ENCODE measurements at places on chromosomes 6 and 20.

GRCh38 chr6:121934451-121934850 is 465.0 kb upstream of the HSF2 start:
- no peak for DNase-seq

- no peak for DNase-seq
Measured at GRCh38 chr6:66328200-66328599, 621.2 kb upstream of the EYS start.

DNA sequence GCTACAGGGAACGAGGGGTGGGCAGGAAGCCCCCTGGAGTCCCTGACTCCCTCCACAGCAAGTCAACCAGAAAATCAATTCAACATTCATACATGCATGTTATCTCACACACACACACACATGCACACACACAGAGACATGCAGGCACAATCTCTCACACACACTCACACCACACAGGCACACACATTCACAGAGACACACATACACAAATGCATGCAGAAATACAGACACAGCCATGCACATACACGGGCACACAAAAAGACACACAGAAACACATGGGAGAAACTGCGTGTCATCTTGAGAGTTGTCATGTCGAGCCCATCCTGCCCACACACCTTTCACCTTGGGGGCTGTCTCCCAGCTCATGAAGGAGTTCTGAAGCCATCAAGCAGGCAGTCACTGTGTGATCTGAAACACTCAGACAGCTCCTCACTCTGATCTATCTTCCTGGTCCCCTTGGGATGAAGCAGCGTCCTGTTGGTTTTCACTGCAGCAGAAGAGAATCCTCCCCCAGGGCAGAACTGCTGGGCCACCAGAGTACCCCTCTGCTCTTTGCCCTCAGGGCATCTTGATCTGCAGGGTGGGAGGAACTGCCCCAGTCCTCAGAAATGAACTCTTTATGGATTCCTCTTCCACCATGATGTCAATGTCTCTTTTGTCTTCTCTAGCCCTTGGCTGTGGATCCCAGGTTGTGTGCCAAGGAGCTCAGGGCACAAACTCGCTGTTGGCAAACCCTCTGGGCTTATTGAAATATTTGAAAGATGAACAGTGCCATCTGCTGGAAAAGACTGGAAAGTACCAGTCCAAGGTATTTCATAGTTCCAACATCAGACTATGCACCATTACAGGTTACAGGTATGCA is 8.8 kb downstream of the RAET1L start:
- DNase-seq, result peak; percentile 85

DNA sequence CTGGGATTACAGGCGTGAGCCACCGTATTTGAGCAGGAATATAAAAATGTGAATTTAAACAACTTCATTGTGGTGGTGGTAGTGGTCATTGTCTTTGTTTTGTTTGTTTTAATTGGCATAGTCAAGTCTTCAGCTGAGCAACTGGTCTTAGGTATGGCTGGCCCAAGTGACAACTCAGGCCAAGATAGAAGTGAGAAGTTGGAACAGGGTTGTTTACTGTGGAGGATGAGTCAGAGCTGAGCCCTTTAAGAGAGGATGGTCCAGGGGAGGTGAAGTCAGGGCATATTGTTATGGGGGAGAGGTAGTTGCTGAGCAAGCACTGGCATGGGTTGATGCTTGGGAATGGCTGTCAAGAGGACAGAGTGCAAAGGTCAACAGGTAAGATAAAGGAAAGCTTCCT is 308.2 kb downstream of the FARS2 start:
- DNase-seq, result no peak

- DNase-seq, result no peak
Measured at GRCh38 chr20:37907330-37907676, 4.4 kb downstream of the VSTM2L start.

DNA sequence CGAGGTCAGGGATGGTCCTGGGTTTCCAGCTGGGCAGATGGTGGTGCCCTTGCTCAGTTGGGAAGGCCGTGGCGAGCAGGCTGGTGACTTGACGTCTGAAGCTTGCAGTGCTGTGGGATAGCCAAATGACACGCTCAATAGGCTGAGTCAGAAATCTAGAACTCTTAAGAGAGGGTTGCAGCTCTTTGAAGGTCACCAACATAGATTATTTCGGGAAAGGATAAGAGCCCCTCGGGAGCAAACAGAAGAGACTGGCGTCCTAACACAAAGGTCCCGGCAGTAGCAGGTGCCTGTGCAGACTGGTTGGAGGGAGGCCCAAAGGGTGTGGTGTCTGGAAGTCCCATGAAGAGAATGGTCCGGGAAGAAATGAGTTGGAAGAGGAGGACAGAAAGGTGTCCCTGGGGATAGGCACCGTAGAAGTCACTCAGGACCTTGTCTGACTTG is 18.4 kb downstream of the PKIG start:
- DNase-seq, result no peak

GRCh38 chr20:24507182-24507853 is 37.9 kb downstream of the SYNDIG1 start:
- DNase-seq, result peak; percentile 88

GRCh38 chr6:88296694-88297093 is 130.5 kb upstream of the CNR1 start:
- no peak for DNase-seq

- no peak for DNase-seq
Measured at GRCh38 chr20:34033903-34034302, 40.2 kb downstream of the RALY start.

DNA sequence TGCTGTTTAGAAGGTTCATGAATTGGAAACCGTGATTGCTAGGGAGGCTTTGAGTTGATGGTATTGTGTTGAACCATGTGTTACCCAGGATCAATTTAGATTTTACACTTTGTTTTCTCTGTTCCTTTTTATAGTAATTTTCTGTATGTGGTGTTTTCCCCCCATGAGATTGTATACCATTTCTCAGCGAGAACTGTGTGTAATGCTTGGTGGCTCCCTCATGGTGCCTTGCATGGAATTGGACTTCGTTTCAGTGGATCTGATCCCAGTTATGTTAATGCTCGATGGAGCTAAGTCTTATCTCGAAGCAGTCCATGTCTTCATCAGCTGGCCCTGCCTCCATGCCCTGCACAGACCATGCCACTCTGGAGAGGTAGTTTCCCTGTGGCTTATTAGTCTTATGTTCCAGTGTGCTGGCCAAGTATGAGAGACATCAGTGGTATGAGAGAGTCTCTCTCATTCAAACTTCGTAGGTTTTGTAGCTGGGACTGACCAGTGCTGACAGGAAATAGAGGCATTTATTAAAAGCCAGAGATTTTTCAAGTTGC is 18.7 kb downstream of the PTPN1 start:
- DNase-seq, result no peak

GRCh38 chr6:1630771-1631217 is 21.1 kb downstream of the FOXC1 start:
- no peak for DNase-seq

- DNase-seq, result peak; percentile 51
Measured at GRCh38 chr6:73671911-73672685, 18.3 kb upstream of the SLC17A5 start.

DNA sequence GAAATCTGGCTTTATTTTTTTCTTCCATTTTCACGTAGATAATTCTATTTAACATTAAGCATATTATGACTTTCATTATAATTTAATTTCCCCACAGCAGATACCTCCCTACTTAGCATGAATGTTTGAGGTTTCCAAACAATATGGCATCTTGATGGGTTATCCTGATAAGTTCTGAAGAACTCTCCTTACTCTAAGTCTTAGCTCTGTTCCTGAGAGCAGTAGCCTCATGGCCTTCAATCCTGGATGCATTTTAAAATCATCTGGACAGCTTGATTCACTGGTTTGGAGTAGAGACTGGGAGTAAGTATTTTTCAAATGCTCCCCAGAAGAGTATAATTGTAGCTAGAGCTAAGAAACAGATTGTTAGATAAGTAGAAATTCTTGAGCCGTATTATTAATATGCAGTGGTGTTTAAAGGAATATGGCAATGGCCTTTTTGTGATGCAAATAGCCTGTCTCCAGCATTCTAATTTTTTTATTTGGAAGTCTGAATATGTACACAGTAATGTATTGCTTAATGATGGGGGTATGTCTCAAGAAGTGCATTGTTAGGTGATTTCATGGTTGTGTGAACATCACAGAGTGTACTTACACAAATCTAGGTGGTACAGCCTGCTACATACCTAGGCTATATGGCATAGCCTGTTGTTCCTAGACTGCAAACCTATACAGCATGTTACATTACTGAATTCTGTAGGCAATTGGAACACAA is 110.5 kb upstream of the EEF1E1 start:
- no peak for DNase-seq

- no peak for DNase-seq
Measured at GRCh38 chr6:9233686-9234085, 798.3 kb upstream of the SLC35B3 start.

DNA sequence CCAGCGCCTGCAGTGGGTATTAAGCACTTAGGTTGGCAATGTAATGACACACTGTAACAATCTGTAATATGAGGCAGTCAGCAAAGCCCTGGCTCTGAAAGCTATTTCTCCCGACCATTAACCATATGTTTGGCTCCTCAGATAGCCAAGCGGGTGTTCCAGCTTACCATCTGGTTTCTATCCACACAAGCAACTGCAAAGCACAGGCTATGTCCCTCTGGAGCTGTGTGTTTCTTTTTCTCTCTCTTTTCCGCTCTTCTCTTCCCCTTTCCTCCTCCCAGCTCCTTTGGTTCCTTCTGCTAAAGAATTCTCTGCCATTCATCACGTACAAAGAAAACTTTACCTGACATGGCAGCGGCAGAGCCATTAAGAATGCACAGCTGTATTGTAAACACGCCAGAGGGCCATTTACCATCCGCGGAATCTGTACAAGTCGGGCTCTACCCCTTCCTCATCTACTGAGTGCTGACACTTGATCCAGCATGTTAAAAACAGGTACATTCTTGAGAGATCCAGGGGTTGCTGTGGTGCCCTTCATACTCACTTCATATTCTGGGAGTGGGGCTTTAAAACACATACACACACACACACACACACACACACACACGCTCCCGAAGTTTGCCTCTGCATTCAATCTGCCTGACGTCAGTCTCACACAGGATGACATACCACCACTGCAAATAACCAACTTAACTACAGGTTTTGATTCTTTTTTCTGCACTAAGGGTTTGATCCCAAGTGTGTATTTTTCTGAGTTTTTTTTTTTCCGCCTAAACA is 77.2 kb downstream of the BACH2 start:
- DNase-seq, result no peak

DNA sequence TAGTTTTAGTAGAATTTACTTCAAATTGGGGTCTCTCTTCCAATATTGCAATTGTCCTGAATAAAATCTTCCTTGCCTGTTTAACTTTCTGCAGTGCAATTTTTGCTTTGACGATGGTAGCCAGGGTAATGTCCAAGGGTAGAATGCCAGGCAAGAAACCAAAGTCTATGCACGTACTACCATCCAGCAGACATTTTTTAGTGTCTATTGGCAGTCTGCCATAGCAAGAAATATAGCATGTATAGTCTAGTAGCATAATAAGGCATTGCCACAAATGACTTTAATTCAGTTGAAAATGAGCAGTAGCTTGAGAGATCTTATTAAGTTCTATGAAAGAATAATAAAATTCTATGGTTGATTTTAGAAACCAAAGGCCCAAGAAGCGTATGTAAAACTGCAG is 62.3 kb upstream of the KCNQ5 start:
- no peak for DNase-seq

- peak; percentile 27 for DNase-seq
Measured at GRCh38 chr20:4573564-4574355, 147.9 kb upstream of the PRND start.

- DNase-seq, result no peak
Measured at GRCh38 chr6:19841181-19841580, 4.0 kb downstream of the ID4 start.

DNA sequence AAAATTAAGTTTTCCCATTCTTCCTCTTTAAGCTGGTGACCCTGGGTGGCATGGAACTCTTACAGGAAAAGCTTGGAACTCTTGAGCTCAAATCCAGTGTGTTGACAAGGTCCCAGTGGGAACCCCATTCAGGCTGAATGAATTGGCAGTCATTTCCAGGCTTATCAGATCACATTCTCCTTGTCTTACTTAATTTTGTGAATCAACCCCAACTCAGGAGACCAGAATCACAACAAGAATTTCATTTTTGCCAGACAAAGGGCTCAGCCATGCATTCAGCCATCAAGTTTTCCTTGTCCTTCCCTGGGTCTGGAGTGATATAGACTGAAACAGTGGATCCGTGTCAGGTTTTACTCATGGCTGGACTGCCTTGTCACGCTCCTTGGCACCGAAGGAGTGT is 92.1 kb upstream of the EEF1E1 start:
- DNase-seq, result no peak

GRCh38 chr6:161246725-161247124 is 27.1 kb downstream of the AGPAT4 start:
- DNase-seq, result no peak

- DNase-seq, result no peak
Measured at GRCh38 chr6:73030791-73031782, 194.2 kb downstream of the KHDC1L start.

DNA sequence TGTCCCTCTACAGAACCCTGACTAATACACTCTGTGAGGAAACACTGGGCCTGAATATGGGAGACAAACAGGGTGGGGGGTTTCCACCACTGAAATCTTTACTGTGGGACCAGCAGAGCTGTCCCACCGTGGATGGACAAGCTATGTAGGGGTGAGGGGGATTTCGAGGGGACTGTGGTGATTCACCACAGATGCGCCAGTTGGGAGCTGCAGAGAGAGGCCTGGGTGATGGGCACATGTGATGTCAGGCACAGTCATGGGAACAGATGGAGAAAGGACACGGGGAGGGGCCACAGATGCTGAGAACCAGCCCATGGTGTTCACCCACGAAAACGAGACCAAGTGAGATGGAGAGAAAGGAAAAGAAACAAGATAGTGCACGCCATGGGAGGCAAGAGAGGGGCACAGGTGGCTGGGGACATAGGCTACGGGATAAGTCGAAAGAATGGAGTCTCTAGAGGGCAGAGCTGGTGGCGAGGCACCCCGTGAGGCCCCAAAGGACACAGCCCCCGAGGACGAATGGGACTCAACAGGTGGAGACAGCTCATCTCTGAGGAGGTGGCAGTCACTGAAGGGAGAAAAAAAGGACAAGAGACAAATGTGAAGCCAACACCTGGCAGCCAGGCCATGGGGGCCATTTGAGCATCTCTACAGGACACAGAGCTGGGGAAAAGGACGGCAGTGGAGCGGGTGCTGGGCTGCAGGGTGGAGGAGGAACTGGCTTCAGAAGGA is 10.5 kb upstream of the RAMACL start:
- no peak for DNase-seq

DNA sequence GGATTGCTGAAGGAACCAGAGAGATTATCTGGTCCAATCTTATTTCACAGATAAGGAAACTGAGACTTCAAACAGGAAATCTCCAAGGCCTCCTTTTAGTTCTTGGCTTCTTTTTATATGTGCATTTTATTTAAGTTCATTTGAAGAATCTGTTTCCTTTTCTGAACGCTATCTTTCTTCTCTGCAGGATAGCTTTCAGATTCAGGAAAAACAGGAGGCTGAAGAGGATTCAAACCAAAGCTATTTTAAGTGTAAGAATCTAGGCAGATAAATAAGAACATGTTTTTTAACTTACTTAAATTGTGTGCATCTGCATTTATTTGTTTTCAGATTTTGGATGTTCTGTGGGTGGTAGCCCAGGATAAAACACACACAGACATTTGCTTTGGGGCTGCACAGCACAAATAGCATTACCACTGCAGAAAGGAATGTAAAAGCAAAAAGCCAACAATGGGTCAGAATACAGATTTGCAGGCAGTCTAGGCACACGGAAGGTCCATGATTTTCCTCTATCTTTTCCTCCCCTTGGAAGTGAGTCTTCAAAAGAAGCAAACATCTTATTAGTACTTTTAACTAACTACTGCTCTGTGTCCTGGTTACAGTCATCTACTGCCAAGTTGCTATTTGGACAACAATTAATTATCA is 188.8 kb upstream of the TBX18 start:
- DNase-seq, result no peak
